ENCODE measurements at places on chromosomes 2 and 18.

DNA sequence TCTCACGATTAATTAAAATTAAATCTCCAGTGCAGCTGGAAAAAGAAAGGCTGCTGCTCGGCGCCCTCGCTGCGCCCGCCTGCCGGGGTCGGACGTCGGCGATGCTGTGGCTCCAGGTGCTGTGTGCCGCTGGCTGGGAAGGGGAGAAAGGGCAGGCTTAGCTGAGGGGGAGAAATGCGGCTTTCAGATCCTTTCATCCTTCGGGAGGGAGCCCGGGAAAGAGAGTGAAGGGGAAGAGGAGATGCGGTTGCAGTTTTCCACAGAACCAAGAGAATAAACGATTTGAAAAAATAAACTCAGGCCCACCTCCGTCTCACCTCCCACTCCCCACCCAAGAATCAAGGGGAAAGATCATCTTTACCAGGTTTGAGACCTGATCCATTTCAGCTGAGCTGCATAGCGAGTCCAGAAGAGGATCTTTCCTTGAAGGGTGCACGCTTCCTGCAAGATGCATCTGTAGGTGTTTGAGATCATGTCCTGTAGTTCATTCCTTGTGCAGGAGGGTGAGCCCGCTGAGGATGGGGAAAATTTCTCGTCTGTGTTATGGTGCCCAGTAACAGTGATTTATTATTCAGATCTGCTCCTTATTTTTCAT is 495 bp downstream of the TMEM169 start:
- DNase-seq: no peak

DNA sequence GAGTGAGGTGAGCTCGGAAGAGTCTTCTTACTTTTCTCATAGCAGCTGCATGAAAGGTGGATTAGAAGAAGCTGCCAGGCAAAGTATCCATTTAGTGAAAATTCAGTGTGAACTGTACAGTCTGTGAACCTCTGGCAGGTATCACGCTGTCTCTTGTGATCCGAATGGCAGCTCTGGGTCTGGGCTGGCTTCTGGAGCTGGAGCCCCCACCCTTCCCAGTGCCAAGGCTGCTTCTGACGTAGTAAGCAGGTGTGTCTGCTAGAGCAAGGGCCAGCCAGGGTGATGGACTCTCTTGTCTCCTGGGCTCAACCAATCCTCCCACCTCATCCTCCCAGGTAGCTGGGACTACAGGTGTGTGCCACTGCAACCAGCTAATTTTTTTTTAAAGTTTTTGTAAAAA is 14.0 kb upstream of the NTSR2 start:
- no peak for DNase-seq

- DNase-seq: no peak
Observed at GRCh38 chr2:211390536-211391188, 834.3 kb downstream of the CPS1 start.

DNA sequence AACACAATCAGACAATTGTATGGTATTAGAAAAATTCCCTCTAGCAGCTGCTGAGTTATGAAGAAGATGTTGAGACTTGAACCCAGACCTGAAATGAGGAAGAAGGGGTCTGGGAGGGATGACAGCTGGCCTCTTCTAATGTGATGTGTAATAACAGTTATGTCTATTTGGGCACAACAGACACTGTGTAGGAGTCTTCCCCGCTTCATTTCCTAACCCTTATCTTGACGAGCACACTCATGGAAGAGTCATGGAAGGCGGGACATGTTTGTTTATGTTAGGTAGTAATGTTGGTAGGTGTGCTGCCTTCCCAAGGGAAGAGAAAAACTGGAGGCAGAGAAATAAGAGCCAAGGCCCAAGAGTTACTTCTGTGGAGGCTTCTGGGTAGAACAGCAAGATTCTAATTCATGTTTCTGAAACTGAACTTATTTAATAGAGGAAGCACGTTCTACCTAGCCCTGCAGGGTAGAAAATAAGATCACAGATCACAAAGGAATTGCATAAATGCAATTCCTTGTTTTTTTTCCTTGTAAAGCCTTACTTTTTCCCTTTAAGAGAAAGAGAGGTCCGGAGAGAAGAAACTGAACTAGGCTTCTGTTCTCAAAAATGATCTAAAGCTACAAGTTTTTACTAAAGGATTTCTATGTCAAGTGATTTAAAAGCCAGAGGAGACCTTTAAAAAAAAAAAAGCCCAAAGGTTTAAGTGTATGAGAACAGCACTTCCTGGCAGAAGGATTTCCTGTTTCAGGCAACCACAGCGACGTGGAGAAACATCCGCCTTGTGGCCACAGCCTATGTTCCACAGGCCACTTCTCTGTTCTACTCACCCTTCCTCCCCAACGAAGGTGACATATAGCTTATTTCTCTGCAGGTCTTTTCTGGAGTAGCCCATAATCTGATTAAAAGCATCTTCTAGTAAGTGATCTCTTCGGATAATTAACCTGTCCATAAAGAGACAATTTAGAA is 68.5 kb upstream of the STK17B start:
- DNase-seq: peak; percentile 65

DNA sequence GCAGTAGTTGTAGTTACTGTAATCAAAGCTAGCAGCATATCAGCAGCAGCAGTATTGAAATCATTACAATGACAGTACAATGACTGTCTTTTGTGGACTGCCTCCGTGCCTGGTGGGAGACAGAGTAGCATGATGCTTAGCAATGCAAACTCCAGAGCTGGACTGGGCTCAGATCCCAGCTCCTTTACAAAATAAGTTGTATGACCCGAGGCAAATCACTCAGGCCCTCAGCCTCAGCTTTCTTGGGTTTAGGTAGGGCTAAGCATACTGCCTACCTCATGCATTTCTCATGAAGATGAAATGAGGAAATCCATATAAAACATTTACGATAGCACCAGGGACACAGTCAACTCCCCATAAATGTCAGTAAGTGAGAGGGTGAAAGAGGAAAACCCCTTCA is 170.7 kb downstream of the TTC32 start:
- no peak for DNase-seq

- DNase-seq: no peak
Observed at GRCh38 chr2:214515111-214515510, 104.3 kb downstream of the VWC2L start.

GRCh38 chr2:64522843-64523428 is 1.2 kb upstream of the AFTPH start:
- peak; percentile 48 for DNase-seq

- DNase-seq: no peak
Observed at GRCh38 chr18:43159086-43159770, 43.7 kb upstream of the RIT2 start.

GRCh38 chr2:15633971-15634346 is 42.3 kb downstream of the DDX1 start:
- DNase-seq: no peak

- DNase-seq: no peak
Observed at GRCh38 chr2:172376505-172377125, 50.8 kb upstream of the ITGA6 start.

DNA sequence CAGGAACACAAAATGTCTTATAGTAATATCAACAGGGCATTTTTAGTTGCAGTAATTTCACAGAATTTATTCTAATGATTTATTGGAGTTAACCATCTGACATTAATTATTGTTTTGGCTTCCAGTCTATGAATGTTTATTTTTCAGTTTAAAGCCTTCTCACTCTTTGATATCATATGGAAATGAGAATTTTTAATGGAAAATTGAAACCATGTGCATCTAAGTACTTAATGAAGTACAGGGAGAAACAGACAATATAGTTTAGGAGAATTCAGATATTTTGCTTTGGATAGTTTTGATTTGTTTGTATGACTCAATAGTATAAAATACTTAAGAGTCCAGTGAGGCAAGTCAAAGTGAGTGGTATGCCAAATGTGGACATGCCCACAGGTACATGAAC is 126.1 kb downstream of the OLA1 start:
- DNase-seq: no peak

GRCh38 chr2:67240507-67240906 is 156.6 kb upstream of the ETAA1 start:
- DNase-seq: no peak

DNA sequence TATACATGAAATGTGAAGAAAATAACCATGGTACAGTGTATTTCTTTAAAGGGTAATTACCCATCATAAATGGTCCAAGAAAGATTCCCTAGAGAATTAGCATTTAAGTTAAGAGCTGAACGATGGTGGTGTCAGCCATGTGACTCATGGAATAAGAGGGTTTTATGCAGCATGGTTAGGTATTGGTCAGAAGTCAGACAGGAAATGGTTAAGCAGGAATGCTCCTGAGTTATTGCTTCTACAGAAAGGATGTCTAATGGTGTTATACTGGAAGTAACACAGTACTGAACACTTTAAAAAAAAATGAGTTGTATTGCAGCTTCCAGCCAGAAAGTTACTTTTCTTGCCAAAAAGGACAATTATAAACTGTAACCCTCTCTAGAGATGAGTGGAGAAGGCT is 72.7 kb upstream of the UBE2E3 start:
- no peak for DNase-seq

- DNase-seq: no peak
Observed at GRCh38 chr18:21483051-21483450, 117.5 kb downstream of the ESCO1 start.

- no peak for DNase-seq
Observed at GRCh38 chr2:79630060-79630459, 117.2 kb downstream of the CTNNA2 start.

- no peak for DNase-seq
Observed at GRCh38 chr2:23468474-23469141, 83.6 kb downstream of the KLHL29 start.

GRCh38 chr18:45165871-45166270 is 449.4 kb upstream of the SLC14A2 start:
- no peak for DNase-seq

GRCh38 chr2:66587216-66587615 is 152.3 kb downstream of the MEIS1 start:
- no peak for DNase-seq

DNA sequence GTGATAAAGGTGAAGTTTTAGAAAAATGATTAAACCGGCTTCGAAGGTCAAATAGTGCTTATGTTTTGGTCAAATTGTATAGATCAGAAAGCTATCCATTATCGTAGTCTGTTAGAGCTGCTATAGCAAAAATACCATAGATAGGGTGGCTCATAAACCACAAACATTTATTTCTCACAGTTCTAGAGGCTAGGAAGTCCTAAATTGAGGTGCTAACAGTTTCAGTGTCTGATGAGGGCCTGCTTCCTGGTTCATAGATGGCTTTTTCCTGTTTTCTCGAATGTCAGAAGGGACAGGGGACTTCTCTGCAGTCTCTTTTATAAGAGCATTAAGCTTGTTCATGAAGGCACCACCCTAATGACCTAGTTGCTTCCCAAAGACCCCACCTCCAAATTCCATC is 186.6 kb upstream of the ERBB4 start:
- no peak for DNase-seq

GRCh38 chr2:181594322-181594721 is 62.6 kb downstream of the CERKL start:
- DNase-seq: no peak

- DNase-seq: no peak
Observed at GRCh38 chr2:201622306-201622970, 20.9 kb downstream of the TMEM237 start.

- DNase-seq: no peak
Observed at GRCh38 chr2:237025090-237025865, 60.4 kb upstream of the COPS8 start.

- no peak for DNase-seq
Observed at GRCh38 chr2:85619617-85620016, 3.6 kb downstream of the USP39 start.

GRCh38 chr2:224688997-224689396 is 27.2 kb downstream of the CCDC195 start:
- DNase-seq: no peak

GRCh38 chr18:21393986-21394385 is 152.0 kb downstream of the GREB1L start:
- no peak for DNase-seq

- DNase-seq: no peak
Observed at GRCh38 chr2:33411765-33412164, 64.7 kb upstream of the RASGRP3 start.

- no peak for DNase-seq
Observed at GRCh38 chr18:74412116-74412880, 44.8 kb downstream of the DIPK1C start.

DNA sequence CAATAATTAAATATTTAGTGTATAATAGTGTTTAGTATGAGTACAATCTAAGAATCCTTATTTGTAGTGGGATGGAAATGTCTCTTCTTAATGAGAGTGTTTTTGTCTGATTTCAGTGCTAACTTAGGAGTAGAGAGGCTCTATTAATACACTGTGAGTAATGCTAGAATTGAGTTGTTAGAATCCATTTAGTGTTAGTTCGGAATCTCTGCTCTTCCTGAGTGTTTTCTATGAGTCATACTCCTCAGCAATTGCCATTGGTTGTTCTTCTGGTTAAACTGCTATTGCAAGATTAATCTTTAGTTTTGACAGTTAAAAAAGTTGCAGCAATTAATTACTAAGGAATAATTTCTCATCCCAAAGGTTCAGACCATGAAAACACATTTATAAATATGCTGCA is 828.6 kb upstream of the POU3F3 start:
- DNase-seq: no peak

GRCh38 chr2:9885036-9885684 is 41.9 kb downstream of the TAF1B start:
- no peak for DNase-seq

GRCh38 chr2:76159042-76159648 is 448.4 kb upstream of the GCFC2 start:
- no peak for DNase-seq

- DNase-seq: no peak
Observed at GRCh38 chr2:46361920-46362666, 64.9 kb downstream of the EPAS1 start.

DNA sequence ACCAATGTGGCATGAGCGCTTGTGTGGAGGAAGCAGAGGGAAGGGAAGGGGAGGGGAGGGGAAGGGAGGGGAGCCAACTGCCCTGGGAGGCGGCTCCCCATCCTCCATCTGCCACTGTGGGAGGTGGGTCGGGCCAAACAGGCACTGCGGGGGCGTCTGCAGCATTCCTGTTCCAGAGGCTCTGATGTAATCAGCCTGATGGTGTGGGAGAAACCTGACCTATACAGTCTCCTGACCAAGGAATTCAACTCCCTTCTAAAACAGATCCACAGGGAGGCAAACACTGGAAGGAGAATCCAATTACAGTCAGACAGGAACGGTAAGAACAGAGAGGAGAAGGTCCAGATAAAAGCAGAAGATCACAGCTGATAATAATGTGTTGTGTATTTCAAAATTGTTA is 88.8 kb downstream of the CD8B2 start:
- DNase-seq: no peak

GRCh38 chr2:200382874-200383273 is 76.4 kb downstream of the SPATS2L start:
- DNase-seq: no peak

- no peak for DNase-seq
Observed at GRCh38 chr2:57434441-57434840, 612.2 kb upstream of the VRK2 start.

GRCh38 chr2:36915627-36916026 is 50.7 kb downstream of the STRN start:
- DNase-seq: no peak

- DNase-seq: peak; percentile 20
Observed at GRCh38 chr2:135657806-135658582, 83.7 kb upstream of the UBXN4 start.

- DNase-seq: no peak
Observed at GRCh38 chr18:62741584-62741983, 26.2 kb downstream of the PHLPP1 start.

GRCh38 chr18:38552732-38553321 is 987.2 kb upstream of the CELF4 start:
- DNase-seq: no peak

- no peak for DNase-seq
Observed at GRCh38 chr18:48295586-48296311, 113.4 kb downstream of the ZBTB7C start.

- DNase-seq: no peak
Observed at GRCh38 chr2:222968550-222969155, 83.3 kb upstream of the KCNE4 start.

GRCh38 chr18:77133051-77133834 is 660 bp upstream of the MBP start:
- no peak for DNase-seq

All from stimulated activated CD8-positive, alpha-beta memory T cell treated with anti-CD3 and anti-CD28 coated beads, Interleukin-2, amount 100 ng/mL, for 1 hour (primary cell).